ENCODE measurements at places on chromosomes 5 and 9.

DNA sequence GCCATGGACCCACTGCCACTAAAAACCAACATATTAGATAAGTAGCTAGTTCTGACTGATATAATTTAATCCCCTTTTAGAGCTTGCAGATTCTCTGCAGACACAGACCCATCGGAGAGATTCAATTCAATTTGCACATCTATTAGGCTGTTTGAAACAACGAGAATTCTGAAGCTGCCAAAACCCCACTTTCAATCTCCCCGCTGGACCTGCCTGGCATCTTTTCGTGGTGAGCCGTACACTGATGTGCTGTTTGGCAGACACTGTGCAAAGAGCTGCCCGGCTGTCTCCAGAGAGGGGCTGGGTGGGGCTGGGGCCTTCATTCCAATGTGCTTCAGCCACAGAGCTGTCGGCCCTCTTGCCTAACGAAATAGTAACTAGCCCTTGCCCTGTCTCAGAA lies 42.1 kb upstream of the FAM240B start:
- DNase-seq = no peak

DNA sequence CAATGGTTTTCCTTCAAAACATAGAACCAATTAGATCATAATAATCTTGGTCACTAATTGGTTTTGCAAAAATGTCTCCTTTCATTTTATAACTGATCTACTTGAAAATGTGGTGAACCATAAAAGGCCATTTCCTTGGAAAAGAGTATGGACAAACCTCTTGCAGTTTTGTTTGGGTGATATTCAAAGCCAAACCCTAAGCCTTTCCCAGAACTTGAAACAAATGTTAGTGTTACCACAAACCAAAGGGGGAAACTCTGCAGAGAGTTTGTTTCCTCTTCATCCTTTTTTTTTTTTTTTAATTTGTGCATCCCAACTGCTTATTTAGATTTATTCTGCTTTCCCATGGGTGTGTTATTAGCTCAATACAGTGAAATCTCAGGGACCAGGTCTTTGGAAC lies 204.4 kb upstream of the ADAMTSL1 start:
- DNase-seq = no peak

- no peak for DNase-seq
These were observed 72.5 kb downstream of the NDFIP1 start for GRCh38 chr5:142181096-142181495.

DNA sequence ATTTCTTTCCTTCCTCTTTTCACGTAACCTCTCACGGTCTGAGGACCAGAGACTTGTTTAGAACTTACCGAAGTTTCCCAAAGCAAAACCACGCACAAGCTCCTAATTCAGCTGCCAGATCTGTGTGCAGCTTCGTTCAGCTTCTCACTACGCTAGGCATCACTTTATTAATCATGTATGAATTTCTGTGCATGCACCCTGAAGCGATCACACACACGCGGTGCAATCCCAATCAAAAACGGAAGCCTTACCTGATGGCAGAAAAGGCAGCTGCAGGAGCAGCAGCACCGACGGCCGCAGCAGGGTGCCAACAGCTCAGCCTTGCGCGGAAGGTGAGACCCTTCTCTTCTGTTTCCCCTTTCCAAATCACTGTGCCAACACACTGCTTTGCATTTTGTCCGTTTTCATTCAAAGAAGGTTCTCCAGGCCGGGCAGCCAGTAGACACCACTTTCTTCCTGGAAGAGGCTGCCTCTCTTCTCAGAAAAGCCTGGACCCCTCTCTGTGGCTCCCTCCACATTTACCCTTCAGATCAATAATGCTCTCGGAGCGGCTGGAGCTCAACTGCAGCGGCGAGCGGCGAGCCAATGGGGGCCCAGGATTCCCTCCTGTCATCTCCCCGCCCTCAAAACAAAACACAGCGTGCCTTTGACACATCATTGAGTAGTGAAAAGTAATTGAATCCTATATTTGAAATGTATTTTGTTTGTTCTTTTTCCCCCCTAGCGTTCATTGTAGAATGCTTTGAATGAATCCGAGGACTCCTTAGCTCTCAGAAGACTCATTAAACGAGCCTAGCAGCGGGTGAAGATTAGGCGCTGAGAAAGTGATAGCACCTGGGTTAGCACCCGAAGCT lies at the start of gene CDH12:
TSS of gene CDH12 (minus strand) at position 538 of the 854 bp plus-strand sequence.
- DNase-seq = no peak

- no peak for DNase-seq
These were observed 205.6 kb downstream of the GADD45G start for GRCh38 chr9:89810431-89810830.

- peak; percentile 53 for DNase-seq
These were observed 51.1 kb upstream of the ORM1 start for GRCh38 chr9:114271556-114272510.

- DNase-seq = no peak
These were observed 4.7 kb upstream of the SUSD1 start for GRCh38 chr9:112179816-112180215.

GRCh38 chr5:147981074-147981473 lies 74.7 kb upstream of the C5orf46 start:
- no peak for DNase-seq

DNA sequence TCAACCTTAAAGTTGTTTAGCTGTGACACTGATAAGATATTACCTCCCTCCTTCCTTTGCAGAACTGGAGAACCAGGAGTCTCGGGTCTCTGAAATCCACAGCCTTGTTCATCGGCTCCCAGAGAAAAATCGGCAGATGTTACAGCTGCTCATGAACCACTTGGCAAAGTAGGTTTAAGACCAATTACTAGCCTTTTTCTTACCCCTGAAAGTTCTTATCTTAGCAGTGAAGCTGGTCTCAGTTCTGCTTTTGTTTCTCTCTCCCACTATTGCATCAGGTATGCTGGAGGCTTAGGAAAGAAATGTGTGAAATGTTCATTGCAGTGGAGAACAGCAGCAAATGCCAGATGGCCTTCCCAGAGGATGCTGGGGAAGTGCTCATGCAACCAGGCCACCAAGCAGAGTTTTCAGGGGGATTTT lies 287.4 kb downstream of the ARHGAP26 start:
- peak; percentile 64 for DNase-seq

DNA sequence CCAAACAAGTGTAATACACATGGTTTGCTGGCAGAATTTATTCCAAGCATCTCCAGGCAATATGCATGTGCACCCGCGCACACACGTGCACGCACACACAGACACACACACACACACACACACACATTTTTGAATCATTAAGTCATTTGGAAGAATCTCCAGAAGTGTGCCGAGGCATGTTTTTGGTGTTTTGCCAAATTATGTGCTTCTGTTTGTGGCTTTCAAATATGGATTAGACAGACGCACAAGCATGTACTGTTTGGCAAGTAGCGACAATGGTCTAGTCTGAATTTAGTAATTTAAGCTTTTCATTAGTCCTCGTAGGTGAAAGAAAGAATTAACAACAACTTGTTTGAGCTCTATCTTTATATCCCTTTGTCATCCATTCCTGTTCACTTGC lies 36.7 kb downstream of the NFIB start:
- DNase-seq = peak; percentile 88

DNA sequence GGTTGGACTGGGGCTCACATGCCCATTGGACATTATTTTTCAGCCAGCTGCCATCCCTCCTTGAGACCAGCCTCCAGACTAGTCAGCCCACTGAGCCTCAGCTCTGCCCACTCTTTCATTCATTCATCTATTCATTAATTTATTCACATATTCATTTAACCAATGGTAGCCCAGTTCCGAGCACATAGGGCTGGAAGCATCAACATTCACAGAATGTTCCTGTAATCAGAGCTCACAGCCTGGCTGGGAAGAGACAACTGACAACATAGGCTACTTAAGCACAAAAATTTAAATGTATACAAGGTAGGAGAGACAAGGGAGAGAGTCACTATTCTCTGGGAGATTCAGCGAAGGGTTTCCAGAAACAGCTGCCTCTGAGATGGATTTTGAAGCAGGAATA lies 17.0 kb upstream of the PBX3 start:
- DNase-seq = no peak

GRCh38 chr9:108865037-108865436 lies 3.0 kb downstream of the ACTL7A start:
- no peak for DNase-seq

- no peak for DNase-seq
These were observed 44.7 kb upstream of the TMEM215 start for GRCh38 chr9:32738501-32739172.

All from fibroblast of pulmonary artery (primary cell).